ENCODE measurements at places on chromosomes 1 and 21.
A peak's percentile ranks its signal among the peaks of the same experiment; 100 is the strongest.

DNA sequence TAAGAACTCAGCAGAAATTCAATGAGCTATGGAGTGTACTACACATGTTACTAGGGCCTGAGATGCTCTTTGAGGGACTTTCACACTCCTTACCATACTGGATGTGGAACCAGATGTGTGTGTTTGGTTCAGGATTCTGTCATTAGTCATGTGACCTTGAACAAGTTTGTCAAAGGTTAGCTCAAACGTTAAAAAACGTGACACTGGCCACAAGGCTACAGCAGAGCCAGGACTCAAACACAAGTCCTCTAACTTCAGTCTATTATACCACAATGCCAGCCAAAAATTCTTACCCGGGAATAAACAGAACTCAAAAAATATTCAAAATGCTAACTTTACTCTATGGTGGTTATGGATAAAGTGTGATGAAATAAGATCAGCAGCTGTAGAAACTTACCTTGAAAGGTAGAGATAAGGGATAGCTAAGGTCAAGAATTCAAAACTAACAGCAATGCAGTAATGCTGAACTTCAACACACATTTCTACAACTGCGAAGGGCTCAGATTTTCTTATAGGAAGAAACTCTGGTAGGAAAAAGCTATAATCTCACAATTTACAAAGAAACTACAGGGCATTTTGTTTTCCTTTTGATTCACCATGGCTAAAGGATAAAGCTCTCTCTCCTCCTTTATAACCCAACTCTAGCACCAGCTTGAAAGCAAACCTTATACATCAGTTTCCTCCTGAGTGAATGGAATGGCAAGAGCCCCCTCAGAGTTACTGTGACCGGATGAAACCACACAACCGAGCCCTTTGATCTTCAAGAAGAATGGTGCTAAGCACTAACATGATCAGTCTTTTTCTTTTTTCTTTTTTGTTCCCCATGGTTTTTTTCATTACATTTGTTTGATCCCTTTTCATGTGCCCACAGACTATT lies 233.9 kb downstream of the SLC45A1 start:
- H3K36me3 ChIP-seq = no peaks in the 10 kb centered on the region
- H3K27me3 ChIP-seq = no peaks in the 10 kb centered on the region
- no peak for DNase-seq
- no peaks in the 10 kb centered on the region for H3K4me1 ChIP-seq
- H3K27ac ChIP-seq = no peak overlapping the region
- H3K4me3 ChIP-seq = no peak overlapping the region

GRCh38 chr1:228669242-228669585 lies 66.1 kb upstream of the RHOU start:
- H3K27me3 ChIP-seq = no peaks in the 10 kb centered on the region
- H3K4me1 ChIP-seq = no peaks in the 10 kb centered on the region
- H3K27ac ChIP-seq = no peak overlapping the region
- H3K4me3 ChIP-seq = no peak overlapping the region
- no peak for DNase-seq
- H3K36me3 ChIP-seq = no peaks in the 10 kb centered on the region

- no peaks in the 10 kb centered on the region for H3K36me3 ChIP-seq
- H3K27ac ChIP-seq = no peak overlapping the region
- no peak for DNase-seq
These were observed 44.9 kb downstream of the LRRC8D start for GRCh38 chr1:89865498-89866382.

DNA sequence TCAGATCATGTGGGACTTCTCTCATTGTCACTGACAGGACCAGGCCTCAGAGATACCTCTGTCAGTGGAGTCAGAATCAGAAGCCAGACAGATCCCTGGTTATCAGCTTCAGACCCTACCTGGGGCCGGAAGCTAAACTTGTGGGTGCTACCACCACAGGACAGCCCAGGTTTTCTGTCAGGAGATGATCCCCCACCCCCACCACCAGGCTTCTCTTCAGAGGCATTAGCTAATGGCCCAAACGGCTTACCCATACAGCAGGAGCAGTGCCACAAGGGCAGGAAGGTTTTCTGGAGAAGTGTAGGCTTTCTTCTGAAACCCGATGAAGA lies 105.5 kb downstream of the ABCA4 start:
- H3K36me3 ChIP-seq = no peaks in the 10 kb centered on the region
- H3K27ac ChIP-seq = no peak overlapping the region
- H3K4me1 ChIP-seq = peaks cover 3% of the 10 kb centered on the region
- DNase-seq = no peak
- H3K27me3 ChIP-seq = no peaks in the 10 kb centered on the region
- H3K4me3 ChIP-seq = no peak overlapping the region

- H3K36me3 ChIP-seq = no peaks in the 10 kb centered on the region
- no peaks in the 10 kb centered on the region for H3K27me3 ChIP-seq
- H3K4me3 ChIP-seq = peak overlapping the region; percentile 32
- H3K27ac ChIP-seq = no peak overlapping the region
These were observed 5.6 kb upstream of the FAM131C start for GRCh38 chr1:16078925-16079656.

- H3K4me1 ChIP-seq = peaks cover 8% of the 10 kb centered on the region
- no peaks in the 10 kb centered on the region for H3K27me3 ChIP-seq
- H3K36me3 ChIP-seq = no peaks in the 10 kb centered on the region
- H3K4me3 ChIP-seq = no peak overlapping the region
- no peak overlapping the region for H3K27ac ChIP-seq
These were observed 4.8 kb upstream of the IFNLR1 start for GRCh38 chr1:24191860-24192259.

GRCh38 chr1:9927259-9927658 lies 15.9 kb downstream of the LZIC start:
- no peaks in the 10 kb centered on the region for H3K4me1 ChIP-seq
- no peak for DNase-seq
- H3K27ac ChIP-seq = no peak overlapping the region
- no peaks in the 10 kb centered on the region for H3K27me3 ChIP-seq
- H3K4me3 ChIP-seq = no peak overlapping the region

GRCh38 chr1:109642626-109643025 lies 13.3 kb upstream of the GSTM4 start:
- no peak overlapping the region for H3K4me3 ChIP-seq
- no peak for DNase-seq
- peaks cover 4% of the 10 kb centered on the region for H3K4me1 ChIP-seq
- H3K27ac ChIP-seq = no peak overlapping the region
- no peaks in the 10 kb centered on the region for H3K27me3 ChIP-seq

DNA sequence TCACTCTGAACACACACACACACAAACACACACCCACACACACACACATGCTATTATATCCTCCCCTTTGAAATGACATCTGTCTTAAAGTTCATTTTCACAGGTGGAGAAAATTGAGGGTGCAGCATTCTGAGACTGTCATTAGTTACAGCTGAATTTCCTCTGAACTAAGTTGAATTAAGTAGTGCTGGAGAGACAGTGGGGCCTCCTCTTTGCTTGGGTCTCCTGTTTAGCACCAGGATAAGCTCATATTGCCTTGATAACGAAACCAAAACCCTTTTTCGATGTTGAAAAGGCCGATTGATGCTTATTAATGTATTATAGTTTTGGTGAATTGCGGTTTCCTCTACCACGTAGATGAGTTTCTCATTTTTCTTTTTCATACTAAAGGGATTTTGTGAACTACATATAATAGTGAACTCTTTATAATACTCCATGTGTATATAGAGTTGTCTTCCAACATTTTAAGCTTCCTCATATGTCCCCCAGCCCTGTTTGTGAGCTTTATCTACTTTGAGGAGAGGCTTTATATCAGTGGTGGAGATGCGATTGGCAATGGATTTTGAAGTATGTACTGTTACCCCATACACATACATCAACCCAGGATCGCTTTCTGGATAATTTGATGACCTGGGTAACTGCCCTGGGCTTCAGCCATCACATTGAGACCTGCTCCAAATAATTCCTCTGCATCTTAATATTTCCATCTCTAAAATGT lies 17.4 kb downstream of the DYNLT5 start:
- H3K36me3 ChIP-seq = no peaks in the 10 kb centered on the region
- H3K27ac ChIP-seq = no peak overlapping the region
- DNase-seq = no peak
- H3K4me1 ChIP-seq = peaks cover 4% of the 10 kb centered on the region
- H3K4me3 ChIP-seq = peak overlapping the region; percentile 41
- no peaks in the 10 kb centered on the region for H3K27me3 ChIP-seq

DNA sequence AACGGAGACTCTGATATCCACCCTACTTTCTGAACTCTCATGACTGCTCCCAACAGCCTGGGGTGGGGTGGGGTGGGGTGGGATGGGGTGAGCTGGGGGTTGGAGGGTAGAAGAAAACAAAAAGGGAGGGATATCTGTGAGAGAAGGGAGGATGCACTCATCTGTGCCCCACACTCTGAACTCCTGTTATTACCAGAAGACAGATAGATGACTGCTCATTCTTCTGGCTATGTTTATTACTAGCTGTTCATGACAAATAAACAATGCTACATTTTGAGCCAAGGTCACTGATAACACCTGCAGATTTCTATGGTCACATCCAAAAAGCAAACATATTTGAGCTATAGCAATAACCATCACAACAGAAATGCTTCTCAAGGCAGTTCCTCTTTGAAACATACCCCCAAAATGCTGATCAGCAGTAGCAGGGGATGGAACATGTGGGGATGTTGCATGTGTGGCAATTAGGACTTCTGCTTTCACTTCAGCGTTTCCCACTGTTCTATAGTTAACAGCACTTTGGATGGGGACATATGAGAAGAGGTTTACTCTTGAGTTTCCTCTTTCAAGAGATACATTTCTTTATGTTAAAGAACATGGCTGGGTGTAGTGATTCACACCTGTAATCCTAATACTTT lies 43.3 kb downstream of the GPR3 start:
- H3K4me1 ChIP-seq = peaks cover 55% of the 10 kb centered on the region
- H3K27me3 ChIP-seq = no peaks in the 10 kb centered on the region
- H3K36me3 ChIP-seq = no peaks in the 10 kb centered on the region
- peak overlapping the region; percentile 51 for H3K27ac ChIP-seq
- no peak for DNase-seq

DNA sequence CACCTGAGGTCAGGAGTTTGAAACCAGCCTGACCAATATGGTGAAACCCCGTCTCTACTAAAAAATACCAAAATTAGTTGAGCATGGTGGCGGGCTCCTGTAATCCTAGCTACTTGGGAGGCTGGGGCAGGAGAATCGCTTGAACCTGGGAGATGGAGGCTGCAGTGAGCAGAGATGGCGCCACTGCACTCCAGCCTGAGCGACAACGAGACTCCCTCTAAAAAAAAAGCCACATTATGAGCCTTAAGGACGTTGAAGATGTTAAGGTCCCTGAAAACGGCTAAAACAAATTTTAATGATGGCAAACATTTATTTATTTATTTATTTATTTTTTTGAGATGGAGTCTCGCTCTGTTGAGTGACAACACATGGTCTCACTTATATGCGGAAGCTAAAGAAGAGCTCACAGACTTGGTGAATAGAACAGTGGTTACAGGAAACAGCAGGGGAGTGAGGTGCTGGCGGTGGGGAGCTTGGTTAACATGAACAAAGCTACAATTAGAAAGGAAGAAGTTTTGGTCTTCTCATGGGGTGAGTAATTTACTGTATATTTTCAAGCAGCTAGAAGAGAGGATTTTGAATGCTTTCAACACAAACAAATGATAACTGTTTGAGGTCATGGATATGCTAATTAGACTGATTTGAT lies 47.1 kb downstream of the TCP10L start:
- H3K4me3 ChIP-seq = no peak overlapping the region
- H3K27ac ChIP-seq = no peak overlapping the region
- DNase-seq = no peak
- H3K4me1 ChIP-seq = no peaks in the 10 kb centered on the region
- no peaks in the 10 kb centered on the region for H3K36me3 ChIP-seq

- no peak overlapping the region for H3K4me3 ChIP-seq
- H3K36me3 ChIP-seq = no peaks in the 10 kb centered on the region
- no peak overlapping the region for H3K27ac ChIP-seq
- no peak for DNase-seq
- no peaks in the 10 kb centered on the region for H3K27me3 ChIP-seq
- no peaks in the 10 kb centered on the region for H3K4me1 ChIP-seq
These were observed 11.2 kb downstream of the CD160 start for GRCh38 chr1:145730467-145730866.

GRCh38 chr1:17168091-17168876 lies 36.6 kb upstream of the PADI1 start:
- no peak for DNase-seq
- H3K4me1 ChIP-seq = no peaks in the 10 kb centered on the region
- no peak overlapping the region for H3K4me3 ChIP-seq
- H3K27me3 ChIP-seq = no peaks in the 10 kb centered on the region
- no peak overlapping the region for H3K27ac ChIP-seq

GRCh38 chr1:234434706-234435105 lies 44.3 kb downstream of the TARBP1 start:
- H3K4me1 ChIP-seq = no peaks in the 10 kb centered on the region
- no peak for DNase-seq
- no peaks in the 10 kb centered on the region for H3K27me3 ChIP-seq

GRCh38 chr1:29249951-29250581 lies 13.7 kb downstream of the PTPRU start:
- no peaks in the 10 kb centered on the region for H3K27me3 ChIP-seq
- no peak for DNase-seq
- H3K4me3 ChIP-seq = no peak overlapping the region
- H3K4me1 ChIP-seq = no peaks in the 10 kb centered on the region
- H3K36me3 ChIP-seq = no peaks in the 10 kb centered on the region

- no peak for DNase-seq
- no peaks in the 10 kb centered on the region for H3K36me3 ChIP-seq
- no peak overlapping the region for H3K27ac ChIP-seq
- H3K4me1 ChIP-seq = peaks cover 20% of the 10 kb centered on the region
These were observed 23.9 kb upstream of the PRSS38 start for GRCh38 chr1:227791425-227792143.

DNA sequence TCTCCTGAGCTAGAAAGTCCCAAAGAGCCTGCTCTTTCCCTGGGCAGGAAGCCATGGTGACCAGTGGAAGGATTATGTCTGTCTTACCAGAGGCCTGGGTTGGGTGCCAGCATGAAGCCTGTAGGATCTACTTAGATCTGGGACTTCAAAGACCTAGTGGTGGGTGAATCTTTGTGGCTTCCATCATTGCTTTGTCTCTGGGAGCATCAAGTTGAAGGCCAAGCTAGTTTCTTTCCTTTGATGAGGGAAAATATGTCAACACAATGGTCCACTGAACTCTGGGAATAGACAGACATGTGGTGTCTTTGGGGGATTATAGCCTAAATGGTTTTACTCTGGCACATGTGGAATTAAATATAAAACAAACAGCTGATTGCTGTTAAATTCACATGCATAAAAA lies 100.5 kb upstream of the HOOK1 start:
- H3K27ac ChIP-seq = no peak overlapping the region
- no peak overlapping the region for H3K4me3 ChIP-seq
- H3K4me1 ChIP-seq = no peaks in the 10 kb centered on the region
- no peaks in the 10 kb centered on the region for H3K36me3 ChIP-seq
- DNase-seq = no peak
- no peaks in the 10 kb centered on the region for H3K27me3 ChIP-seq
